ENCODE measurements at places on chromosomes 6 and 20.

DNA sequence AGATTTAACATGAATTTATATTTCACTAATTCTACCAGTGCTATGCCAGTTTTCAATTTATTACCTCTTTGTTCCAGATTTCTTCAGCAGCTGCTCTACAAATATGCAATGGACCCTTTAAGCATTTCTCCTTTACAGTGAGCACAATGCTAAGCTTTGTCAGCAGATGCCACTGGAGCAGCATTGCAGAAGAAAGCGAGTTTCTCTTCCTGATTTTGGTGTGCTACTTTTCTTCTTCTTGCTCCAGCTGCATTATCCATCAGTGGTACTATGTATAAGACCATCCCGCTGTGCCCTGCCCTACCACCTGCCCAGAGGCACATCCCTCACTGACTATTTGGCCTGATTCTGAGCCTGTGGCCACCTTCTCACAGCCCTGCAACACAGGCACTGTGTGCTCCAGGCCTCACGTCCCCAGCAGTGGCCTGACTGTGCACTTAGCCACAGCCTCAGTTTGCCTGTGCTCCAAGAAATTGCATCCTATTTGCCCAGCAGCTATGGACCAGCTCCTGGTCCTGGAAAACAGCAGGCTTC is 84.1 kb downstream of the TNFAIP3 start:
- no peak overlapping the region for H3K4me3 ChIP-seq
- no peaks in the 10 kb centered on the region for H3K36me3 ChIP-seq
- no peak overlapping the region for H3K27ac ChIP-seq
- H3K4me1 ChIP-seq = no peaks in the 10 kb centered on the region

- DNase-seq = no peak
- no peaks in the 10 kb centered on the region for H3K36me3 ChIP-seq
- no peak overlapping the region for H3K4me3 ChIP-seq
Observed at GRCh38 chr6:24924580-24925356, 11.0 kb downstream of the RIPOR2 start.

GRCh38 chr6:31383149-31383548 is 20.2 kb upstream of the MICA start:
- H3K4me3 ChIP-seq = no peak overlapping the region
- H3K36me3 ChIP-seq = no peaks in the 10 kb centered on the region
- peaks cover 58% of the 10 kb centered on the region for H3K27me3 ChIP-seq
- DNase-seq = no peak

- no peaks in the 10 kb centered on the region for H3K27me3 ChIP-seq
- no peak overlapping the region for H3K27ac ChIP-seq
- no peaks in the 10 kb centered on the region for H3K36me3 ChIP-seq
Observed at GRCh38 chr6:12335131-12335527, 45.0 kb downstream of the EDN1 start.

DNA sequence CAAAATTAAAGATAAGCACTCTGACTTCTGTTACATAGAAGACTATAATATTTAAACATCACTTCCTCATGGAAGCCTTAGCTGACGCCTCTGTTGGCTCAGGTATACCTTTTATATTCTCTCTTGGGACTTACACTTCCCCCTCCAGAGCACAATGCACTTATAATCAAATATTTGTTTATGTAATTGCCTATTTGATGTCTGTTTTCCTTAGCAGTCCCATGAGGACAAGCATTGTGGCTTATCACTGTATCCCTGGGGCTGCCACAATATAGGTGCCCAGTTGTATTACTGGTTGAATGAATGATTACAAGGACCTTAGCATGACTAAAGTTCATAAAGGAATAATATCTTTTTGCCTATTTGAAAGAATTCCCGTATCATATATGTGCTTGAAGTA is 186.7 kb upstream of the VGLL2 start:
- no peaks in the 10 kb centered on the region for H3K27me3 ChIP-seq
- H3K4me3 ChIP-seq = no peak overlapping the region
- DNase-seq = no peak
- no peaks in the 10 kb centered on the region for H3K4me1 ChIP-seq

Data from osteocyte (in vitro differentiated cells).